Aortic smooth muscle cell (primary cell): ENCODE measurements at places on chromosomes 11 and 22. TPM values are rescaled to one million over a fixed set of nuclear protein-coding genes. Genes with fewer than 3 reads are reported as not detected.

The RAG1 gene
- 0.53 and 0.75 TPM in 2 replicates for total RNA-seq

The NDUFC2 gene
- total RNA-seq: 76.5 and 89.8 TPM in 2 replicates

The TPBGL gene
- total RNA-seq: not detected in 2 replicates

The PLEKHB1 gene
- total RNA-seq: 0.37 and 0.40 TPM in 2 replicates

The RBMXL2 gene
- 0.13 TPM in 1 of 2 replicates, not detected in the other for total RNA-seq

The MFRP gene
- total RNA-seq: not detected in 2 replicates

The ABTB2 gene
- total RNA-seq: 3.0 and 3.1 TPM in 2 replicates

The CDC42BPG gene
- 0.25 and 0.26 TPM in 2 replicates for total RNA-seq

The SAA4 gene
- not detected in 2 replicates for total RNA-seq

The PLXNB2 gene
- total RNA-seq: 145 and 159 TPM in 2 replicates
